Tongue (tissue), 3 donors: ENCODE measurements at places on chromosomes 16 and 17.

GRCh38 chr17:78010759-78011158, 52.3 kb downstream of the TNRC6C start:
- no peak for DNase-seq

- no peak for DNase-seq
These were observed 65.3 kb upstream of the CRHR1 start for GRCh38 chr17:45718791-45719190.

GRCh38 chr17:46159686-46160085, 33.5 kb downstream of the KANSL1 start:
- no peak for DNase-seq

DNA sequence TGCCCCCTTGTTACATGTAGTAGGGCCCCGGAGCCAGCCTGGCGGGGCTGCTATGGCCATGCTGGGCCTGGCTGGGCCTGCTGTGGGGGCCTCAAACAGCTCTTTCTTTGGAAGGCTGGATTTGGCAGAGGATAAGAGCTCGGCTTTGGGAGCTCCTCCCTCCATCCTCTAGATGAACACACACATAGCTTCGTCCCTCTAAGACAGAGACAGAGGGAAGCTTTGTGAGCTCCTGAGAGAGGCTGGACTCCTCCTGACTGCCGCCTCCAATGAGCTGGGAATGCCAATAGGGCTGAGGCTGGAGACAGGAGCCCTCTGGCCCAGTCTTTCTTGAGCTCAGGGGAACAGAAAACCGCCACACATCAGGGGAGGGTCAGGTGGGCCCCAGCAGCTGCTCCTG, 37.3 kb upstream of the CDC42EP4 start:
- peak; percentile 90 for DNase-seq

- no peak for DNase-seq
These were observed 2.9 kb upstream of the KRT16 start for GRCh38 chr17:41615454-41615853.

GRCh38 chr17:80097844-80098691, 3.3 kb upstream of the GAA start:
- DNase-seq = no peak

- peak; percentile 95 for DNase-seq
These were observed at the start of gene TBC1D24 for GRCh38 chr16:2474877-2475412. TBC1D24 (plus strand) TSS chr16:2475127; CDS start chr16:2496149, 21,022 bp downstream.

- peak; percentile 43 for DNase-seq
These were observed 1.2 kb downstream of the USP7 start for GRCh38 chr16:8962393-8963009.

DNA sequence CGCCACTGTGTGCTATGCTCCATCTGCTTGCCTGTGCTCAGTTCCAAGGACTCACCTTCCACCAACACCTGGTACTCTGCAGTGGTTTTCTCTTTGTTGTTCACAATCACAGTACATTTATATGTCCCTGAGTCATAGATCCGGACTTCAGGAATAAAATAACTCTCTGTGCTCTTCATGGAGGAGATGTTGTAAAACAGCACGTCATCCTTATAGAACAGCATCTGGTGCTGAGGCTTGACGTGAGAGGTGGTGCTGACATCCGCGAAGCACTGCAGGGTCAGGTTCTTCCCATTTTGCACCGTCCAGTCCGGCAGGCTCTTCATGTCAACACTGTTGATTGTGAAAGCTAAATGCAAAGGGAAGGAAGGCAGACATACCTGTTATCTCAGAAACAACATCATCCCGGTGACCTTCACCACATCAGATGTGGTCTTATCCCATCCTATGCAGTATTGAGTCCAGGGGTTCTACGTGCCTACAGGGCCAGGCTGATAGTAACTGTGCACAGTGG, 12.8 kb downstream of the PECAM1 start:
- DNase-seq = no peak

DNA sequence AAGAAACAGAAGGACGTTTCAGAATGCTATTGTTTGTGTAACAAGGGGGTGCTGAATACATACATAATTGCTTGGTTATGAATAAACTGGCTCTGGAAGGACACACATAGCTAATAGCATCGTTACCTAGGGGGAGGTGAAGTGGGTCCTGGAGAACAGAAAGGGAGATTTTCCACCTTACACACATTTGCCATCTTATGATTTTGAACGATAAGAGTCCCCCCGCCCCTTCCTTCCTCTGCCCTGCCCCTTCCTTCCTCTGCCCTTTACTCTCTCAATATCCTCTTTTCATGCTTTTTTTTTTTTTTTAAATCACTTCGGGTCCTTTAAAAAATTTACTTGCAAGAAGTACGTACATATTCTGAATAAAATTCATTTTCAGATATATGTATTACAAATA, 902 bp upstream of the DHRS7B start:
- DNase-seq = no peak

DNA sequence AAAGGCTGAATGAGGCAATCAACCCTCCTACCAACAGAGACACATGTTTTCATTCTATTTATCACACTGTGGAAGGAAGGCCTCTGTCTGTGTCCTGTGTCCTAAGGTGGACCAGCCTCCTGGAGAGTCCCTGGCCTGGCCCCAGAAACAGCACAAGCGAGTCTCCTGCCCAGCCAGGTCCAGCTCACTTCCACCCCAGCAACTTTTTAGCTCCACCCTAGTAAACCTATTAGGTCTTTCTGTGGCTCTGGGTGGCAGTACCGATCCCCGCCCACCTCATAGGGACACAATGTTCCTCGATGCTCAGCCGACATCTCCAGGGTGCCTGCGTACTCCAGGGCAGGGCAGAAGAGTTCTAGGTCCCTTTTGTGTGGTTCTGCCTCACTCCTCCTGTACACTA, 10.7 kb downstream of the DRC3 start:
- DNase-seq = no peak

- peak; percentile 41 for DNase-seq
These were observed 29.8 kb upstream of the XYLT2 start for GRCh38 chr17:50316016-50316587.

DNA sequence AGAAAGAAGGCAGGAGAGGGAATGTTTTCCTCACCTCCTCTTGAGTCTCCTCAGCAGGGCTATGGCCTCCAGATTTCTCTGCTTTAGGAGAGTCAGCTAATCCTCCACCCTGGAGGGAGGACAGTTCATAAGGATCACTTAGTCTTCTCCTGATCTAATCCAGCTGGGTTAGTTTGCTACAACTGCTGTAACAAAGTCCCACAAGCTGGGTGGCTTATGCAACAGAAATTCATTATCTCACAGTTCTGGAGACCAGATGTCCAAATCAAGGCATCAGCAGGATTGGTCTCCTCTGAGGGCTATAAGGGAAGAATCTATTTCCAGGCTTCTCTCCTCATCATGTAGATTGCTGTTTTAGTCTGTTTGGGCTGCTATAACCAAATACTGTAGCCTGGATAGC, 40.6 kb upstream of the XYLT1 start:
- DNase-seq = peak; percentile 72
